Thoracic aorta (tissue), 2 donors: ENCODE measurements at places on chromosomes 11 and 22.

DNA sequence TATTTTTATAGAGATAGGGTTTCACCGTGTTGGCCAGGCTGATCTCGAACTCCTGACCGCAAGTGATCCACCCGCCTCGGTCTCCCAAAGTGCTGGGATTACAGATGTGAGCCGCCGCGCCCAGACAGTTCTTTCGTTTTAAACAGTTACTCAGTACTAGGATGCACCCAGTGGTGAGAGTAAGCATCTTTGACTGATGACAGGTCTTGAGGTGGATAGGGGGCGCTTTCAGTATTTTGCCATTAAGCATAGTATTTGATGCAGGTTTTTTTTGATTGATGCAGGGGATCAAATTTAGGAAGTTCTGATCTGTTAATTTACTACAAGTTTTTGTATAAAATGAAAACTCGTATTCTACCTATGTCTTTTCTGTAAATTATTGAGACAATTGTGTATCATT lies 13.2 kb upstream of the TRIM34 start:
- no peak for DNase-seq

DNA sequence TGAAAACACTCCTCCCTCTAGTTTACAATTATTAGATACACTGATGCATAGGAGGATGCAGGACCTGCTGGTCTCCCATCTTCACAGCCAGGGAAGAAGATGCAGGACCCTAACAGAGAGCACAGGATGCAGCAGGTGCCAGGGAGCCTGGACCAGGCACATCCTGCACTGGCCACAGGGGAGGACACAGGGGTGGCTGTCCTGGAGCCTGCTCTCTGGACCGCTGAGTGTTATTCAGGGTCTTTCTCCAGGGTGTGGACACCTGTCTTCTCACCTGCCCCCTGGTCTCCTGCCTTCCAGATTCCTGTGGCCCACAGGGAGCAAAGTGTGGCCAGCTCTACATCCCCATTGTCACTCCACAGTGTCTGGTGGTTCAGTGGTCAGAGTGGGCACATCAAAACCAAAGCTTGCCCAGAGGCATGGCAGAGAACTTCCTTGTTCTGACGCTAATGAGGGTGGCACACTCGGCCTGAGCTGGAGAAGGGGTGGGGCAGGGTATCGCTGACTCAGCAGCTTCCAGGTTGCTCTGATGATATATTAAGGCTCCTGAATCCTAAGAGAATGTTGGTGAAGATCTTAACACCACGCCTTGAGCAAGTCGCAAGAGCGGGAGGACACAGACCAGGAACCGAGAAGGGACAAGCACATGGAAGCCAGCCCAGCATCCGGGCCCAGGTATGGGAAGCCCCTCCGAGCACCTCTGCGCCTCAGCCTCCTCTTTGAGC lies at the start of gene APOBEC3A:
Gene APOBEC3A, plus strand, starts transcription at position 564 of the 725 bp plus-strand sequence. Its CDS starts 83 bp downstream, at position 647.
- no peak for DNase-seq

DNA sequence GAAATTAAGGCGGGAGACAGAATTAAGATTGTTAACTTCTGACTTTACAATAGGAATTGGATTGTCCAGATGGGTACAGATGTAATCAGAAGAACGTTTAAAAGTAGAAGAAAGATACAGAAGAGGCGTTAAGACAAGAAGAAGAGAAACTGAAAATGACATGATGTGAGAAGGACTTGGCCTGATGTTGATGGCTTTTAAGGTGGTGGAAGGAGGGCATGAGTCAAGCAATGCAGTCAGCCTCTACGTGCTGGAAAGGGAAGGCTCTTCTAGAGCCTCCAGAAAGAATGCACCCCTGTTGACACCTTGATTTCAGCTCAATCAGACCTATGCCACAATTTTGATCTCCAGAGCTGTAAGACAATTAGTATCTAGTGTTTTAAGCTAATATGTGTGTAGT lies 466.9 kb upstream of the LRRC4C start:
- no peak for DNase-seq

GRCh38 chr11:27904358-27905055 lies 203.4 kb downstream of the KIF18A start:
- no peak for DNase-seq

DNA sequence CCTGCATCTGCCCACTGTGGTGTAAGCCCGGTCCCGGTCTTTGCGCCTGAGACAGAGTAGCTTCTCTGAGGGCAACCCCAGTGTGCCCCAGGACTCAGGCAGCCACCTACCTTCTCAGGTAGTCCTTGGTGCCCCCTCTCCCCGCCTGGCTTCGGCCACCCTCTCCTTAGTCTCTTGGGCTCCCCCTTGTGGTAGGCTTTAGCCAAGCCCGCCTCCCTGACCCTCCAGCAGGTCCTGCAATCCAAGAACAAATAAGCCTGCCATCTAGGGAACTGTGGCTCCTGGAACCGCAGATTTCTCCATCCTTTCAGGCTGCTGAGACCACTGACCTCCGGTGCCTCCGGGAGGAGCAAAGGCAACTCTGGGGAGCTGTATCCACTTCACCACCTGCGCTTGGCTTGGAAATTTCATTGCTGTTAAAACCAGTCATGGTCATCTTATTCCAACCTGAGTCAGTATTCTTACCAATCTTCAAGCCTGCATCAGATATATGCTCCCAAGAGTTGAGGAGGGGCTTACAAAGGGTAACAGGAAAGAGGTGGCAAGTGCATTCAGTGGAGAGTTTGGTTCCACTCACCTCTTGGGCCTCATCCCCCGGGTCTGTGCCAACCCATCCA lies 52.8 kb upstream of the TENM4 start:
- peak; percentile 20 for DNase-seq
